Airway epithelial cell (primary cell): ENCODE measurements at places on chromosomes 4 and X. TPM values are rescaled to one million over a fixed set of nuclear protein-coding genes. Genes with fewer than 3 reads are reported as not detected.

Gene PABPC1L2B
- not detected in 2 replicates for total RNA-seq

Gene ABLIM2
- total RNA-seq: 0.14 and 0.23 TPM in 2 replicates

Gene XKRX
- total RNA-seq: 1.1 and 1.6 TPM in 2 replicates

Gene PRDM5
- total RNA-seq: 2.1 and 3.1 TPM in 2 replicates

Gene JCHAIN
- total RNA-seq: not detected in 2 replicates

Gene MAGEA9B
- total RNA-seq: not detected in 2 replicates
